Endodermal cell (in vitro differentiated cells): ENCODE measurements at places on chromosomes 2 and 18. TPM values are rescaled to one million over a fixed set of nuclear protein-coding genes. Genes with fewer than 3 reads are reported as not detected.

DNA sequence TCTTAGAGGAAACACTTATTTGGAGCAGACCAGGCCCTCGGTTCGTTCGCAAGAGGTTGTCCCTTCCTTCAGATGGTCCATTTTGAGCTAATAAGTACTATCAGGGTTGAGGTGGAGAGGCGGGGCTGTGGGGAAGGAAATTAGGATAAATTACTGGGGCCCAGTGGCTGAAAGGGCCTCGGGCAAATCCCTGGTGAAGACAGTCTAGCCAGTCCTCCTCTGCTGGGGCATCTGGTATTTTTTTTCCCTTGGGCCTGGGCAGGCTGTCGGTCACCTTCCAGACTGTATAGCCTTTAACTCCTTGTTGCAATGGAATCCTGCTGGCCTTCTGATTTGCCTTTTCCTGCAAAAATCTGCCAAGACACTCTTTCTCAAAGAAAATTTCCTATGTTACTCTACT, 1.7 kb upstream of the MYO3B start:
- DNase-seq, result no peak

- DNase-seq, result peak; percentile 59
Observed at GRCh38 chr2:120914839-120915521, 179.3 kb downstream of the GLI2 start.

GRCh38 chr18:74522635-74523548, 11.4 kb upstream of the CNDP1 start:
- peak; percentile 44 for DNase-seq

Gene FABP1
- total RNA-seq, result not detected in 3 replicates

GRCh38 chr2:205766779-205767359, 84.6 kb downstream of the NRP2 start:
- peak; percentile 84 for DNase-seq
